Small intestine (tissue), 16 donors: ENCODE measurements at places on chromosomes 7 and 10. TPM values are rescaled to one million over a fixed set of nuclear protein-coding genes. Genes with fewer than 3 reads are reported as not detected.

DNA sequence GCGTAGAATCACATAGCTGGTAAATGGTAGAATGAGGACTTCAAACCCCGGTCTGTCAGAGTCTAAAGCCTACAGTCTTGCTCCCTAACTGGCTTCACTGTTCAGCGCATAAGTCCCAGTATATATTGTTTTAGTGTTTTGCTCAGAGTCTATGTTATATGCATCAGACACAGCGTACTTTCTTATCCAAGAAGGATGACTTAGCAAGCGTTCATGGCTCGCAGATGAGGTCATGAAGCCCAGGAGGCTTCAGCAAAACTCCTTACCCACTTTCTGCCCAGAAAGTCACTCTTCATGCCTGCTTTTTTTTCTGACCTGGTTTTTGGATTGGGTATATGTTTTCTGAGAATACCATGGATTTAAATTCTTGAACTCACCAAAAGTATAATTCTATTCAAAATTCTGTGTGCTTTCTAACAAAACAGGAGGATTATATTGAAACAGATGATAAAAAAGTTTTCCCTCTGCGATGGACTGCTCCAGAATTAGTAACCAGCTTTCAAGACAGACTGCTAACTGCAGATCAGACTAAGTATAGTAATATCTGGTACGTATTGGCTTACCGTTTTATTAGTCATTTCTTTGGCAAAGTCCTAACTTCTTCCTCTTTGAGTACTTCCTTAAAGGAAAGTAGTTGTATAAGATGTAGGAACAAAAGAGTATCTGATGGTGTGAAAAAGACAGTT is 24.6 kb upstream of the BHLHA15 start:
- DNase-seq = no peak

Gene TLX1
- polyA plus RNA-seq = 1.6 TPM

Gene VIPR2
- not detected for polyA plus RNA-seq

DNA sequence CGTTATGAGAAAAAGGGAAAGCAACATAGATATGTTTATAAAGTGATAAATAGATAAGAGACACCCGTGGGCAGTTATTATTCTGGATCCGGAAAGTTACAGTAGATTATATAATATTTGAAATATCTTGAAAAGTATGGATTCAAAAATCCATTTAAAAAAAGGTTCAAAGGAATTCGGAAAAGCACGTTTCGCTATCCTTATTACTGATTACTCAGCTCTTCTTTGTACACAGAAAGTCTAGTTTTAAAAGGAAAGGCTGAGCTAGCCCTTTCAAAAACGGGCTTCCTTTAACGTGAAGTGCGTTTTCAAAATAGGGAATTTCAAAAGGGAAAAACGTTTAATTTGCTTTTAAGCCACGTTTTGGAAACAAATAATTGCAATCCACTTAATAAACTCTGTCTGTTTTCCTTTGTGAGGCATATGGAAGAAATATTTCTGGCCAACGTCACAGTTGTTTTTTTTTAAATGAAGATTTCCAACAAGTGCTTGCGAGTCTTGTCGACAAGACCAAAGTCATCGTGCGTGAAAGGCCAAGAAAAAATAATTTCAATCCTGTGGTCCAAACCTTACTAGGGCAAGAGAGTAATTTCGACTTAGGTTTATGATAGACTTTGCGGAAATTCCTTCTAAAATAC is 2.2 kb upstream of the SKIDA1 start:
- peak; percentile 56 for DNase-seq

Gene PON1
- polyA plus RNA-seq = 9.5 TPM

DNA sequence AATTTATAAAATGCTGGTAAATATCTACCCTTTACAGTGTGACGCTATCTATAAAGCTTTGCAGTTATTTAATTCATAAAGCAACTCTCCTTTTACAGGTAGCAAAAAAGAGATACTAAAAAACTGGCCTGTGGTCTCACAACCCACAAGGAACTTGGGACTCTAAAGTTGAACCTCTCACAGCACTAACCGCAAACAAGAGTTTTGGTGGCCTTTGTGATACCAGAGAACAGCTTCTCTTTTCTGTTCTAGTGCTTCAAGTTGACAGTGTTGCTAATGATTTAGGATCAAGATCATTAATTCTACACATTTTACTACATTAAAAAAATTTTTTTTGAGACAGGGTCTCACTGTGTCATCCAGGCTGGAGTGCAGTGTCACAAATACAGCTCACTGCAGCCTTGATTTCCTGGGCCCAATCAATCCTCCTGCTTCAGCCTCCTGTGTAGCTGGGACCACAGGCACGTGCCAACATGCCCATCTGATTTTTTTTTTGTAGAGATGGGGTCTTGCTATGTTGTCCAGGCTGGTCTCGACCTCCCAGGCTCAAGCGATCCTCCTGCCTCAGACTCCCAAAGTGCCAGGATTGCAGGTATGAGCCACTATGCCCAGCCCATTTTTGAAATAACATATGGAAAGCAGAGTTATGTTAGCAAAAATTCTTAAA is 56.0 kb upstream of the ST8SIA6 start:
- no peak for DNase-seq

DNA sequence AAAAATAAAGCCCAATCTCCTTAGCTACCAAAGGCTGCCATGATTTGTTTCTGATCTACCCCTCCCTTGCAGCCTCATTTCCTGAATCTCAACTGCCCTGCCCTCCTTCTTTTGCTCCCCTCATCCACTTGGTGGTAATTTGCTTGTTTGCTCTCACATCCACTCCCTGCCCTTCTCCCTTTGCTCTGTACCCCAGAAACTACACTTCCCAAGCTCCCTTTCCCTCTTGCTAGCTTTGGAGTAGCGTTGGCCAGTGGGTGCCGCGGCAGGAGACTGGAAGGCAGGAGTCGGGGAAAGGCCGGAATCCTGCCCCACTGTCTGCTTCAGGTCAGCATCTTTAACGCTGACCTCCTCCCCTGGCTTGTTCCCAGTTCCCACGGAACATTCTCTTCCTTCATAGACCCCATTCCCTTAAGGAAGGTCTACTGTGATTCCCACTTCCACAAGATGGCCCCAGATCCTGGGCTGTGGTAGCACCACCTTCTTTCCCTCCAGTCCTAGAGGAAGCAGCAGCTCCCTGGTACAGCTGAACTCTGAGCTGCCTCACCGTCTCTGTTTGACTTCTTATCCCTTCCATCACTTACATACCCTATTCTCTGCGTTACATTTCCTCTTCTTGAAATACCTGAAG is 79.1 kb downstream of the PIK3CG start:
- DNase-seq = no peak

- no peak for DNase-seq
These were observed 45.9 kb downstream of the TSPAN15 start for GRCh38 chr10:69497231-69497561.

- no peak for DNase-seq
These were observed 92.1 kb downstream of the PPP1R3C start for GRCh38 chr10:91540733-91541132.

DNA sequence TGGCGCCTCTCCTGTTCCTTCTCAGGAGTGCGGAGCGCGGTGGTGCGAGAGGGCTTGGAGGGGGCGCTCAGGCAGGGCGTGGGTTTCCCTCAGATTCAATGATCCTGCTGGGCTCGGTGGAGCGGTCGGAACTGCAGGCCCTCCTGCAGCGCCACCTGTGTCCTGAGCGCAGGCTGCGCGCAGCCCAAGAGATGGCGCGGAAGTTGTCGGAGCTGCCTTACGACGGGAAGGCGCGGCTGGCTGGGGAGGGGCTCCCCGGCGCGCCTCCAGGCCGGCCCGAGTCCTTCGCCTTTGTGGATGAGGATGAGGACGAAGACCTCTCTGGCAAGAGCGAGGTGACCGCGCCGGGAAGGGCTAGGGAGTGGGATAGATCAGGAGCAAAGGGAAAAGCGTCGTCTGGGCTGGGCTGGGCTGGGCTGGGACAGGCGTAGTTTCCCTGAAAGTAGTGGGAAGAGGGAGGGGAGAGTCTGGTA is 17.0 kb downstream of the FAM131B start:
- DNase-seq = peak; percentile 81

Gene SEC61A2
- 3.3 TPM for polyA plus RNA-seq

GRCh38 chr7:38367301-38367890 is 94.0 kb upstream of the TARP start:
- DNase-seq = peak; percentile 20

- DNase-seq = no peak
These were observed 277.3 kb upstream of the SEMA3D start for GRCh38 chr7:85464042-85464651.

Gene TEX36
- not detected for polyA plus RNA-seq

Gene MYO3A
- polyA plus RNA-seq = 2.3 TPM

DNA sequence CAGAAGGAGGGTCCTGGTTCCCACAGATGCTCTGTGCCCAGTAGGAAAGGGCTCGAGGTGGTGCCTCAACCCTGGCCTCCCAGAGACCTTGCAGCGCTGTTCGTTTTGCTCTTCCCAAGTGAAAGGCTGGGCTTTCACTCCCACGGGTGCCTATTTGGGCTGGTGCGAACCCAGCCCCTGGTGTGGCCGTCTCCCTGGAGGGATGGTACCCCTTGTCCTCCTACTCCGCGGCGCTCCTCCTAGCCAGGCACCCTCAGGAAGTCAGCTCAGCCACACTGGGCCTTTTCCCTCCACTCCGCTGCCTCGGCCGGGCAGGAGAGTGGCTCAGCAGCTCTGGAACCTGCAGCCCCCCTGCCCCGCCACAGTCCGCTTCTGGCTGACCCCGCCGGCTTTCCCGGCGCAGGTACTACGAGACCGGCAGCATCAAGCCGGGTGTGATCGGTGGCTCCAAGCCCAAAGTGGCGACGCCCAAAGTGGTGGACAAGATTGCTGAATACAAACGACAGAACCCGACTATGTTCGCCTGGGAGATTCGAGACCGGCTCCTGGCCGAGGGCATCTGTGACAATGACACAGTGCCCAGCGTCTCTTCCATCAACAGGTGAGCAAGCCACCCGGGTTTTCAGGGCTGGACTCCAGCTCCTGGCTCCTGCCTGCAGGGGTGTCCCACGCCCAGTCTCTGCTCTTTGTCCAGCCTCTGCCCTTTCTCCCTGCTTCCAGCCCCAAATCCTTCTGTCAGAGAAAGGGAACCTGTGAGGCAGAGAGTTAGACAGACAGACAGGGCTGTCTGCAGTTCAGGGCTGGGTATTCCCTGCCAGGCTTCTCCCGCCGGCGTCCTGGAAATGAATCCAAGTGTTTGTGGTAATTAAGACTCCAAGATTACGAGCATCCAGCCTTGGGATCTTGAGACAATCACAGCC is 5.2 kb downstream of the PAX2 start:
- no peak for DNase-seq
